ENCODE measurements at places on chromosomes 4 and X.

GRCh38 chr4:39286263-39286662 is 79.9 kb downstream of the RFC1 start:
- H3K4me3 ChIP-seq, result no peak overlapping the region
- H3K36me3 ChIP-seq, result peaks cover 73% of the 10 kb centered on the region
- no peak for DNase-seq
- H3K4me1 ChIP-seq, result no peaks in the 10 kb centered on the region
- H3K27me3 ChIP-seq, result no peaks in the 10 kb centered on the region
- no peak overlapping the region for H3K27ac ChIP-seq

DNA sequence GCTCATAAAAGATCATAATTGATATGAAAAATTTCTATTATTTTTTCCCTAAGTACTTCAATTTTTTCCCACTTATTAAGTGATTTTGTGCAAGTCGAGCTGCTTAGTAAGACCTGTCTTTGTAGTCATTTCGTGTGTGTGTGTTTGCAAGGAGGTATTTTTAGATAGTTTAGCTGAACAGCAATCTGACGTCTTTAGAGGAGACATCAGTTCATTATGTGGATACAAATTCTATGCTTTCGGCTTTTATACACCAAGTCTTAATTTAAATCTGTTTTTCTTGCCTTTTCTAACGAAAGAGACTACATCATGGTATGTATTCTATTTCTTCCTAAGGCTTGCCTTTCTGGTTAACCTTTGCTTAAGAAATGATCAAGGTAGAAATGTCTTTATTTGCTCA is 179.4 kb downstream of the RAPGEF2 start:
- H3K4me1 ChIP-seq, result peaks cover 3% of the 10 kb centered on the region
- peaks cover 9% of the 10 kb centered on the region for H3K36me3 ChIP-seq
- no peak for DNase-seq
- H3K27ac ChIP-seq, result no peak overlapping the region
- no peaks in the 10 kb centered on the region for H3K27me3 ChIP-seq

- no peak overlapping the region for H3K4me3 ChIP-seq
- no peak overlapping the region for H3K27ac ChIP-seq
- H3K27me3 ChIP-seq, result peaks cover 28% of the 10 kb centered on the region
- no peaks in the 10 kb centered on the region for H3K36me3 ChIP-seq
- no peaks in the 10 kb centered on the region for H3K4me1 ChIP-seq
- no peak for DNase-seq
These were observed 591 bp upstream of the NWD2 start for GRCh38 chr4:37243722-37244582.

GRCh38 chrX:15737190-15737958 is 696 bp upstream of the CA5B start:
- peaks cover 30% of the 10 kb centered on the region for H3K4me1 ChIP-seq
- DNase-seq, result no peak
- peak overlapping the region; percentile 88 for H3K4me3 ChIP-seq
- H3K36me3 ChIP-seq, result peaks cover 7% of the 10 kb centered on the region

- peaks cover 13% of the 10 kb centered on the region for H3K27me3 ChIP-seq
- H3K4me3 ChIP-seq, result no peak overlapping the region
- no peak for DNase-seq
- no peak overlapping the region for H3K27ac ChIP-seq
- H3K36me3 ChIP-seq, result no peaks in the 10 kb centered on the region
These were observed 44.7 kb downstream of the TMEM150C start for GRCh38 chr4:82517043-82517442.

GRCh38 chr4:53767482-53767881 is 176.2 kb upstream of the LNX1 start:
- peaks cover 13% of the 10 kb centered on the region for H3K4me1 ChIP-seq
- DNase-seq, result no peak
- H3K36me3 ChIP-seq, result no peaks in the 10 kb centered on the region
- no peak overlapping the region for H3K27ac ChIP-seq
- H3K4me3 ChIP-seq, result no peak overlapping the region

- H3K4me1 ChIP-seq, result no peaks in the 10 kb centered on the region
- DNase-seq, result no peak
- H3K36me3 ChIP-seq, result no peaks in the 10 kb centered on the region
These were observed 345.2 kb upstream of the GRID2 start for GRCh38 chr4:91958596-91958995.

DNA sequence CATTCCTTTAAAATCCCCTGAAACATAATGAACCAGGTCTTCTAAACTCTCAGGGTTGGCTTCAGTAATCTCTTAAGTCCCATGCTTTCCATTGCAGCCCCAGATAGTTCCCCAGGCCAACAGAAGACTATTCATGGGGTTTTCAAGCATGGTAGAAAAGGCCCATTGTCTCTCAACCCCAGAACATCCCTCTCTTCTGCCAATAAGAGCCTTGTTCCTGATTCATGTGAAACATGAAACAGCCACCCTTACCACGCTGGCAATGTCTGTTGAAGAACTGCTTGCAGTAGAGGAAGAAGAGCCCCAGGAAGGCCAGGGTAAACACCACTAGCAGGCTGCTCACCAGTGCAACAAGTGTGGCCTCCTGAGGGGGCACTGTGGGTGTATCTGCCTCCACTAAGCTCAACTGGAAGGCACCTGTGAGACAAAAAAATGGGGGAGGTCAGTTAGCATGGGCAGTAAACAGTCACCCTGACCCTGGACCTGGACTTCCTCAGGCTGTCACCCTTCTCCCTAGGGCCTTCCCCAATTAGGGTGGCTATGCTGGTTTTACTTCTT is 36.4 kb downstream of the EDA2R start:
- no peak for DNase-seq
- peaks cover 18% of the 10 kb centered on the region for H3K4me1 ChIP-seq
- H3K4me3 ChIP-seq, result no peak overlapping the region
- no peaks in the 10 kb centered on the region for H3K36me3 ChIP-seq
- H3K27me3 ChIP-seq, result no peaks in the 10 kb centered on the region

- H3K27me3 ChIP-seq, result peaks cover 4% of the 10 kb centered on the region
- H3K36me3 ChIP-seq, result no peaks in the 10 kb centered on the region
- H3K4me3 ChIP-seq, result no peak overlapping the region
- no peaks in the 10 kb centered on the region for H3K4me1 ChIP-seq
- DNase-seq, result no peak
- H3K27ac ChIP-seq, result no peak overlapping the region
These were observed 181.7 kb downstream of the FRMPD4 start for GRCh38 chrX:12319992-12320391.

GRCh38 chr4:71752383-71753042 is 31.4 kb downstream of the GC start:
- no peak overlapping the region for H3K4me3 ChIP-seq
- DNase-seq, result no peak
- no peak overlapping the region for H3K27ac ChIP-seq
- H3K4me1 ChIP-seq, result no peaks in the 10 kb centered on the region
- no peaks in the 10 kb centered on the region for H3K27me3 ChIP-seq
